Stimulated activated CD8-positive, alpha-beta memory T cell treated with anti-CD3 and anti-CD28 coated beads, Interleukin-7, amount 100 ng/mL, for 4 hours (primary cell): ENCODE measurements at places on chromosomes 11 and 22.

DNA sequence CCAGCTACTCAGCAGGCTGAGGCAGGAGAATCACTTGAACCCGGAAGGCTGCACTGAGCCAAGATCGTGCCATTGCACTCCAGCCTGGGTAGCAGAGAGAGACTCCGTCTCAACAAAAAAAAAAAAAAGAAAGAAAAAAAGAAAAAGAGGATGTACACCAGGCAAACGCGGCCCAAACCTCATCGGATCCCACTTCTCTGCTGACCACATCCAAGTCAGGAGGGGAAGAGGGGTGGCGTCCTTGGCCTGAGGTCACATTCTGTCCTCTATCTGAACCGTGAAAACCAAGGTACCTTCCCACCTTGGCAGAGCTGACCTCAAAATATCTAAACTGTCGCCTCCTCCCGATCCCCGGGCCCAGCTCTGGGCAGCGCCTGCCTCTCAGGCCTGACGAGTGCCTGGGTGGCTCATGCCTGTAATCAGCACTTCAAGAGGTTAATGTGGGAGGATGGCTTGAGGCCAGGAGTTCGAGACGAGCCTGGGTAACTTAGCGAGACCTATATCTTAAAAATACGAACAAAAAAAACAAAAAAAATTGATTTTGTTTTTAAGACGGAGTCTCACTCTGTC, 25.1 kb downstream of the RGL4 start:
- no peak for DNase-seq

GRCh38 chr11:127592371-127592770, 591.8 kb upstream of the KIRREL3 start:
- no peak for DNase-seq

GRCh38 chr11:94117871-94118270, 10.8 kb upstream of the PANX1 start:
- no peak for DNase-seq

DNA sequence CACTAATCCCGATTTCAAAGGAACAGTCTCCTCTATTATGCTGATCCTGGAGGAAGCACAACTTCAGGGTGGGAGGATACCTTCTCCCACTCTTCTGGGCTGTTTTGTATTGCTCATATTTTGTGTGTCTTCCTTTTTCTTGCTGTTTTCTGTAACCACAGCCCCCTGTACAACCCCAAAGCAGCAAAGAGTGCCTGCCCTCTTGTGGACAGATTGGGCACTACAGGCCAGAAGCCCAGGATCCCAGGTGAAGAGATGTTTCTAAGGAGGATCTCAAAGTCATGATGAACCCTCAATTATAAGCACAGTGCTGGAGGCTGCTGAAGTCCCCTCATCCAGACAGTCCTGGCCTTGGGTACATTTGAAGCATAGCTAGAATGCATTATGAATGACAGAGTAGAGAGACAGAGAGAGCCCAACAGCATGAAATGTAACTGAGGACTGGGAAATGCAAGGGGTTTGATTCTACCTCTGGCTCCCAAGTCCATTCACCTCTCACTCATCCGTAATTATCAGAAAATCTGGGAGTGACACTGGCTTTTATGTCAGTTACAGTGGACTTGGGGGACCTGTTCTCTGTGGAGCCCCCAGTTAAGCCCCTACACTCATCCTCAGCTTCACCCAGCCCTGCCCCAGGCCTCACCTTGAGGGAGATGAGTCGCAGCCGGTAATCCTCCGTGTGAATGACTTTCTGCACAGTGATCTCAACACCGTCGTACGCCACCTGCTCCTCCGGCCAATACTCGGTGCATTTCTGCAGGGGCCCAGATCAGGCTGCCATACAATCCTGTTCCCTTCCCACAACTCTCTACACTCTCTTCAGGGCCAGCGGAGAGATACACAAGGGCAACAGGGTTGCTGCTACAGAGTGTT, 6.2 kb upstream of the IGSF22 start:
- DNase-seq, result peak; percentile 48

DNA sequence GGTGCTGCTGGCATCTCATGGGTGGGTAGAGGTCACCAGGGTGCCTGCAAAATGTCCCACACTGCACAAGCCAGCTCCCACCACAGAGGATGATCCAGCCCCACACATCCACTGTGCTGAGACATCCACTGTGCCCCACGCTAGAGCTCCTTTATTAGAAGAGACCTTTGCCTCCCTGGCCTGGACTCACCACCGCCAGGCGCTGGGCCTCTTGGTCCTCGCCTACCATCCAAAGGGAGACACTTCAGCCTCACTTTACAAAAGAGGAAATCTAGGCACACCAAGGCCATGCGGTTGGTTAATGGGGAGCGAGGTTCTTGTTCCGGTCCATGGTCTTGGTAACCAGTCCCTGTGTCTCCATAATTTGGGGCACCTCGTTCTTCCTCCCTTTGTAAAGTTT, 3.4 kb upstream of the ANO1 start:
- no peak for DNase-seq

- DNase-seq, result no peak
Observed at GRCh38 chr22:49632199-49633009, 195.3 kb downstream of the BRD1 start.

GRCh38 chr11:132289590-132290256, 919.3 kb downstream of the NTM start:
- DNase-seq, result no peak

- no peak for DNase-seq
Observed at GRCh38 chr11:34208266-34209135, 103.1 kb downstream of the NAT10 start.

DNA sequence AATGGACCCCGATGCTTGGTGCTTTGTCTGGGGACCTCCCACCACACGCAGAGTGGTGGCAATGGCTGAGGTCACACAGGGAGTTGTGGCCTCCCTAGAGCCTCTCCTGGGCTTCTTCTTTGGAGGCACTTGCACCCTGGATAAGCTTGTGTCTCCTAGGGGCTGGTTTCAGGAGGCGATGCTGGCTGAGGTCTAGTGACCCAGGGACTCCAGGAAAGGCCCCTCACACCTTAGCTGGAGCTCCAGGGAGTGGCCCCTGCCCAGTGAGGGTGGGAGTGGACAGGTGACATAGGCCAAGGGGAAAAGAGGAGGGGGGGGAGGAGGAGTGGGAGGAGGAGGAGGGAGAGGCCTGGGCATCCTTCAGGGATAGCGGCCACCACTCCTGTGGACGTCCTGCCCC, 810 bp downstream of the IGLL1 start:
- no peak for DNase-seq

DNA sequence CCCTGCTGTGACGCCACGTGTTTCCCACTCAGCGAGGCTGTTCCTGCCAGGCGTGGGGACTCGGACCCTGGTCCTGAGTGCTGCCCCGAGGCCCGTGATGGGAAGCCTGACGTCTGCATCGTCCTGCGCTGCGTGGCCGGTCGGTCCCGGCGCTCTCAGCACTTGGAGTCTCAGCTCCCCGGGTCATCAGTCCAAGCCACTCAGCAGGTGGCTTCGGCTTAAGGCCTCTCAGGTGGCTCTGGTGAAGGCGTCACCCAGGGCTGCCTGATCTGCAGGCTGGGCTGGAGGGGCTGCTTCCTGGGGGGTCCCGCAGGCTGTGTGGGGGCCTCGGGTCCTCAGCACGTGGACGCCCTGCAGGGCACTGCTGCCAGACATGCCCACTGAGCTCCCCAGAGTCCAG, 35.3 kb downstream of the BRSK2 start:
- DNase-seq, result no peak

- DNase-seq, result no peak
Observed at GRCh38 chr11:119940401-119940976, 197.4 kb downstream of the TRIM29 start.

GRCh38 chr11:67303835-67304411, 593 bp downstream of the SSH3 start:
- DNase-seq, result no peak

GRCh38 chr11:120180551-120181232, 30.1 kb upstream of the OAF start:
- no peak for DNase-seq

DNA sequence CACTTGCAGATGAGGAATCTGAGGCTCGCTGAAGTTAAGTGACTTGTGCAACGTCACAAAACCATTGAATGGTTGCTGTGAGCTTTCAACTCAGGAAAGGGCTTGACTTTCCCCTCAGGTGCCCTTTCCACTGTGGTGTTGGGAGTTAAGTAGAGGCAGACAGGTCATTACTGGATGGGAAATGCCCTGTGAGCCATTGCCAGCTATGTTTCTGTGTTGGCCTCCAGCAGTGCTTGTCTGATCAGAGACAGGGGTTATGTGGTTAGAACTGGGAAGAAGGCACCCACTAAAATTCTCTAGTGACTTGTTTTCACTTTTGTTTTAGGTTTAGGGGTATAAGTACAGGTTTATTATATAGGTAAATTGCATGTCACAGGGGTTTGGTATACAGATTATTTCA, 96.6 kb downstream of the FDX1 start:
- no peak for DNase-seq

DNA sequence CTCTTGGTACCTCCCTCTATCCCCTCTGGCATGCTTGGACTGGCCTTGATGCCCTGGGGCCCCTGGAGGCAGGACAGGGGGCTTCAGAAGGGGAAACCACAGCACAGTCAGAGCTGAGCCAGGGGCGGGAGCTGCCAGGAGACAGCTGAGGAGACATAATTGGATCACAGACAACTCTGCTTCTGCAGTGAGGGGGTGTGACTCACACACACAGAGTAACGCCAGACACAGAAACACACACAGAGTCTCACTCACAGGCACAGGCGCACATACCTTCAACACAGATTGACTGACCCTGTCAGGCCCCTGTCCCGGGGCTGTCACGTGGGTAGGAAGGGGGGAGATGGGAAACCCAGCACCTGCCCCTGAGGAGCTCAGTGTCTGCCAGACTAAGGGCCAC, 20.6 kb downstream of the STARD10 start:
- DNase-seq, result no peak

DNA sequence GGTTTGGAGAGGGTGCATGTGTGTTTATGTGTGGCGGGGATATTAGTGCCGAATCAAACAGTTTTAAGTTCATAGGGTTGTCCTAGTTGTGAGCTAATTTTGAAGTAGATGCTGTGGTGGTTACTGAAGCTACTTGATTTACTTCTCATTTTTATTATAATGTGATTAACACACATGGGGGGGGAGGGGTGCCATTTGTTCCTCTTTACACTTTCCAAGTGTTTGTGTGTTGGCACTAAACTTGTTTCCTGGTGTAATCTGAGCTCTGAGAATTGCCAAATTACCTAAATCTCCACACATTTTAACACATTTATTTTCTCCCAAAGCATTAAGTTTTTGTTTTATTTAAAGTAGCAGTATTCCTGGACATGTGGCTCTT, 60.1 kb downstream of the ZNRF3 start:
- DNase-seq, result no peak

DNA sequence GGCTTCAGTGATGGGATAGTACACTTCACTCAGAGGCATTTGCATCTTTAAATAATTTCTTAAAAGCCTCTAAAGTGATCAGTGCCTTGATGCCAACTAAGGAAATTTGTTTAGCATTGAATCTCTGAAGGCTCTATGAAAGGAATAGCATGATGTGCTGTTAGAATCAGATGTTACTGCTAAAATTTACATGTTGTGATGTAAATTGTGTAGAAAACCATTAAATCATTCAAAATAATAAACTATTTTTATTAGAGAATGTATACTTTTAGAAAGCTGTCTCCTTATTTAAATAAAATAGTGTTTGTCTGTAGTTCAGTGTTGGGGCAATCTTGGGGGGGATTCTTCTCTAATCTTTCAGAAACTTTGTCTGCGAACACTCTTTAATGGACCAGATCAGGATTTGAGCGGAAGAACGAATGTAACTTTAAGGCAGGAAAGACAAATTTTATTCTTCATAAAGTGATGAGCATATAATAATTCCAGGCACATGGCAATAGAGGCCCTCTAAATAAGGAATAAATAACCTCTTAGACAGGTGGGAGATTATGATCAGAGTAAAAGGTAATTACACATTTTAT, 4.6 kb downstream of the MALAT1 start:
- DNase-seq, result no peak

GRCh38 chr22:48807155-48807554, 1020.5 kb downstream of the BRD1 start:
- no peak for DNase-seq

- DNase-seq, result no peak
Observed at GRCh38 chr11:60864856-60865513, 2.4 kb upstream of the ZP1 start.

DNA sequence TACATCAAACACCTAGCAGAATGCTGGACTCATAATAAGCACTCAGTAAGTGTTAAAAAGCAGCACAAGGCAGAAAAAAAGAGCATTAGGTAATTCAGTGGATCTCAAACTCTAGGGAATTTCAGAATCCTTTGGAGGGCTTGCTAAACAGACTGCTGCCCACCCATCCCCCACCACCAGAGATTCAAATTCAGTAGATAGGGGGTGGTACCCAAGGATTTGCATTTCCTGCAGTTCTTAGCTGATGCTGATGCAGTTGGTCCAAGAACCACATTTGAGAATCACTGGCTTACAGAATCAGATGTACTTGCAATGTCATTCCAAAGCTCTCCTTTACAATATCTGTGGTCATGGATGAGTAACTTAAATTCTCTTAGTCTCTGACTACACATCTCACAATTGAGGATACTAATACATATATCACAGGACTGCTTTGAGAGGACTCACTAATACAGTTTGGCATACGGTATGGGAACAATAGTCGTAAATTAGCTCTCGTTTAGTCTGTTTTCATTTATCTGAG, 664.5 kb downstream of the KCNA4 start:
- DNase-seq, result no peak

DNA sequence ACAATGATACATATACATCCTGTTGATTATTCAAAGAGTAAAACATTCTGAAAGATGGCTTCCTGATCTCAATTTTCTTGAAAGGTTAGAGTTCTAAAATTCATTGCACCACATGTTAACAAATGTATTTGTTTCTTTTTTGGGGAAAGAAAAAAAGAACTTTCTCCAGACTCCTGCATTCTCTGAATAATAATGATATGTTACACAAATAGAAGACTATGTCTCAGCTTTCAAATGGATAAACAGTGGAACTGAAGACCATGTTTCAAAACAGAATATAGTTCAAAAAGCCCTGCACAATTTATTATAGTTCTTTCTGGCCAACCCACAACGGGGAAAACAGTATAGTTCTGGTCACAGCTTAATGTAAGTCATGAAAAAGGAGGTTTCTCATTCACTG, 277.0 kb downstream of the SBF2 start:
- DNase-seq, result no peak
